IMR-90 (cell line): ENCODE measurements at places on chromosomes 5 and 9.
A peak's percentile ranks its signal among the peaks of the same experiment; 100 is the strongest.

- no peak overlapping the region for H3K4me3 ChIP-seq
- H3K4me1 ChIP-seq = no peaks in the 10 kb centered on the region
- no peak for DNase-seq
Measured at GRCh38 chr9:68739621-68740174, 34.7 kb downstream of the PIP5K1B start.

DNA sequence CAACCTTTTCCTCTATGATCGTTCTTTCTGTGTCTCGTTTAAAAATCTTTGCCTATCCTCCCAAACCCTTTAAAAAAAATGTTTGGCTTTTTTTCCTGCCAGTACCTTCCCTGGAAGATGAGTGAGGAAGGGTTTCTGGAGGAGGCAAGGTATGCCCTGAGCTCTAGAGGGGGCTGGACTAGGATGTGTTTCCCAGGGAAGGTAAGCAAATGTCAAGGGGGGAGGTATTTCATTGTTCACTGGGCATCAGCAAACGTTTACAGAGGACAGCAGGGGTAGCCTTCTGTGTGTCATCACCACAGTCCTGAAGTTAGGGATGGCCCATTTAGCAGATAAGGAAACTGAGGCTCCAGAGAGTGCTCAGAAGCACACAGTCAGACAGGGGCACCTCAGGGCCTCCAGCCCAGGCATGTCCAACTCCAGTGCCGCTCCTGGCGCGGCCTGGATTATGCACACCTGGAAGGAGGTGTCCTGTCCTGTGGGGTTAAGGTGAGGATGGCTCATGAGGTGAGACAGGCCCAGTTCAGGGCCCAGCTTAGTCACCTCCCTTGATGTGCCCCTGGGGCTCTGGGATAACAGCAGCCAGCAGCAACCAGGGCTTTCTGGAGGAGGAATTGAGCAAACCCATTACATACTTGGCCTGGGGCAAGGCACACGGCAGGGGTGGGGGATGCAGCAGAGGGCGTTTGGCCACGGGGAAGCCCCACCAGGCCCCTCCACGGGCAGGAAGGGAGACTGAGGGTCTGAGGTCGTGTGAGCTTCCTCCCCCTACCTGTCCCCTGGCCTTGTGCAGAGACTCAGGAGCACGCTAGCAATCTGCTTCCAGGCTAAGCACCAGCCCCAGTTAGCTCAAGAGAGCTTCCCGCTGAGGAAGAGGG lies 100.3 kb upstream of the LMX1B start:
- no peak overlapping the region for H3K4me3 ChIP-seq
- H3K4me1 ChIP-seq = peaks cover 2% of the 10 kb centered on the region; the same call in 1 of the 2 replicates
- H3K27ac ChIP-seq = no peak overlapping the region

GRCh38 chr9:121452085-121452484 lies 47.6 kb downstream of the GGTA1 start:
- peaks cover 51% of the 10 kb centered on the region for H3K27me3 ChIP-seq
- no peak for DNase-seq
- H3K4me3 ChIP-seq = no peak overlapping the region
- H3K36me3 ChIP-seq = no peaks in the 10 kb centered on the region
- H3K4me1 ChIP-seq = peaks cover 2% of the 10 kb centered on the region; the same call in 1 of the 2 replicates

DNA sequence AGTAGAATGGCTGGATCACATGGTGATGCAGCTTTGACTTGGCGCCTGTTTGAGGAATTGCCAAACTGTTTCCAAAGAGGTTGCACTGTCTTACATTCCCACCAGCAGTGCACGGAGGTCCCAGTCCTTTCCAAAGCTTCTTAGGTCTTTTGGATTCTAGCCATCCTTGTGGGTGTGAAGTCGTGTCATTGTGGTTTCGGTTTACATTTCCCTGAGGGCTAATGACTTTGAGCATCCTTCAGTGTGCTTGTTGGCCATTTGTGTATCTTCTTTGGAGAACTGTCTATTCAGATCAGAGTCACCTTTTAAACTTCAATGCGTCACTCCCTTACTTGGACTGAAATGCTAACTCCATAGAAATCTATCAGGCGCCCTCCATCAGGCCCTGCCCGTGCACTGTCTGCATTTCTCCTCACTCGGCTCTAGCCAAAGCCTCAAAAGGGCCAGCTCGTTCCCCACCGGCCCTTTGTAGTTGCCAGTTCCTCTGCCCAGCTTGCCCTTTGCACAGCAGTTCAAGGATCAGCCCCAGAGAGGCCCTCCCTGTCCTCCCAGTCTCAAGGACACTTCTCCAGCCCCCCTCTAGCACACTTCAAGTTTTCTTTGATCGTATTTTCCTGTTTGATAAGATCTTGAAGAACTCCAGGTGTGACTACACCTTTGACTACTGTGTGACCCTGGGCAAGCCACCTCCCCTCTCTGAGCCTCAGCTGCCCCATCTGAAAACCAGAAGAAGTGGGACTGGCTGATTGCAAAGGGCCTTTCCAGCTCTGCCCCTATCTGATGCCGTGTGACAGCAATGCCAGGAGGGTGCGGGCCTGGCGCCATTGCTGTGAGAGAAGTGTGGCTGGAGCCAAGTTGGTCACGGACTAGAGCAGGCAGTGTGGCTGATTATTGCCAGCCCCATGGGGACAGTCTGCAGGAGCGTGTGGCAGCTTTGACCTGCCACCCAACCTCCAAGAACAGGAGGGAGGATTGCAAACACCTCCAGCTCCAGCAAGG lies 5.6 kb downstream of the HRH2 start:
- H3K27me3 ChIP-seq = peaks cover 3% of the 10 kb centered on the region; the same call in 1 of the 2 replicates
- H3K27ac ChIP-seq = no peak overlapping the region
- H3K36me3 ChIP-seq = no peaks in the 10 kb centered on the region
- no peaks in the 10 kb centered on the region for H3K4me1 ChIP-seq

- no peaks in the 10 kb centered on the region for H3K36me3 ChIP-seq
- H3K4me3 ChIP-seq = no peak overlapping the region
- H3K27ac ChIP-seq = no peak overlapping the region
- H3K27me3 ChIP-seq = no peaks in the 10 kb centered on the region
- peaks cover 13% of the 10 kb centered on the region for H3K4me1 ChIP-seq
- DNase-seq = no peak
Measured at GRCh38 chr5:149441986-149442385, 62.9 kb upstream of the IL17B start.

- no peaks in the 10 kb centered on the region for H3K36me3 ChIP-seq
- no peak for DNase-seq
- H3K4me3 ChIP-seq = no peak overlapping the region
Measured at GRCh38 chr5:148748702-148749392, 77.6 kb upstream of the ADRB2 start.

DNA sequence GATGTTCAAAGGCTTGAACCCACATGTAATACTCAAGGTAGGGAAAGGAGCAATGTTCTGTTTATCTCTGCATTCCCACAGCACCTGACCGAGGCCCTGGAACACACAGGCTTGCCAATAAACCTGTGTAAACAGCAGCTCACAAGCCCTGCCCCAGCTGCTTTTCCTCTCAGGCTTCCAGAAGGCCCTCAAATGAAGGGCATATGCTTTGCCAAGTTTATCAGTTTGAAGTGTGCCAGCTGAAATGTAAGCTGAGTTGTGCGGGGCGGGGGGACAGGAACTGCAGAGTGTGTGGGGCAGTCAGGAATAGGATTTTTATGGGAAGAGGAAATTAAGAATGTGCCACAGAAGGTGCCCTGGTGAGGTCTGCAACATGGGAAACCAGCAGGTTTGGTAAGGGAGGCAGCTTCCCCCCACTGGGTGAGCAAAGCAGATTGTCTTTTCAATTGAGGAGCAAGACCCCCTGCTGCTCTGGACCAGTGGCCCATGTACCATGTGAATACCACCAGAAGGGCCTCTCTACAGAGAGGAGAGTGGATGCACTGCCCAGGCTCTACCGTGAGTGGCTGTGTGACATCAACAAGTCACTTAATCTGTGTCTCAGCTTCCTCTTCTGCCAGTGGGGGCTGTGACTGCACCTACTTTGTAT lies 194.8 kb downstream of the SPOCK1 start:
- peaks cover 4% of the 10 kb centered on the region; the same call in 1 of the 2 replicates for H3K4me1 ChIP-seq
- no peaks in the 10 kb centered on the region for H3K27me3 ChIP-seq
- no peak for DNase-seq

DNA sequence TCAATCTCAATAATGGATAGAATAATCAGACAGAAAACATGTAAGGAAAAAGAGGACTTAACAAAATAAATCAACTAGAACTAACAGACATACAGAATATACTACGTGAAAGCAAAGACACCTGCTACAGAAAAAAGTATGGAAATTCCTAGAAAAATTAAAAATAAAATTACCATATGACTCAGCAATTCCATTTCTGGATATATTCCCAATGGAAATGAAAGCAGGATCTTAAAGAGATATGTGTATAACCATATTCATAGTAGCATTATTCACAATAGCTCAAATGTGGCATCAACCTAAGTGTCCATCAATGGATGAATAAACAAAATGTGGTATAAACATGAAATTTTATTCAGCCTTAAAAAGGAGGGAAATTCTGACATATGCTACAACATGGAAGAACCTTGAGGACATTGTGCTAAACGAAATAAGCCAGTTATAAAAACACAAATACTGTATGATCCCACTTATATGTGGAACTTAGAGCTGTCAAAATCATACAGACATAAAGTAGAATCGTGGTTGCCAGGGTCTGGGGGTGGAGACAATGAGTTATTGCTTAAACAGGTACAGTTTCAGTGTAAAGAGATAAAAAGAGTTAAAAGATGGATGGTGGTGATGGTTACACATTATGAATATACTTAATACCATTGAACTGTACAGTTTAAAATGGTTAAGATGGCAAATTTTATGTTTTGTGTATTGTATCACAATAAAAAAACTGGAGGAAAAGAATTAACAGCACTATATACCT lies 6.9 kb downstream of the PLAA start:
- DNase-seq = no peak
- H3K4me1 ChIP-seq = peaks cover 3% of the 10 kb centered on the region; the same call in 1 of the 2 replicates
- peaks cover 4% of the 10 kb centered on the region for H3K36me3 ChIP-seq
- H3K27ac ChIP-seq = no peak overlapping the region

GRCh38 chr9:112408819-112409218 lies 28.9 kb downstream of the HSDL2 start:
- no peaks in the 10 kb centered on the region for H3K27me3 ChIP-seq
- peaks cover 14% of the 10 kb centered on the region for H3K36me3 ChIP-seq
- peaks cover 9% of the 10 kb centered on the region for H3K4me1 ChIP-seq
- no peak for DNase-seq

- no peak overlapping the region for H3K4me3 ChIP-seq
- peaks cover 10% of the 10 kb centered on the region for H3K4me1 ChIP-seq
- no peaks in the 10 kb centered on the region for H3K36me3 ChIP-seq
- DNase-seq = no peak
- H3K27me3 ChIP-seq = no peaks in the 10 kb centered on the region
- H3K27ac ChIP-seq = peak overlapping the region; percentile 89
Measured at GRCh38 chr5:108560166-108560565, 178.3 kb upstream of the FBXL17 start.

DNA sequence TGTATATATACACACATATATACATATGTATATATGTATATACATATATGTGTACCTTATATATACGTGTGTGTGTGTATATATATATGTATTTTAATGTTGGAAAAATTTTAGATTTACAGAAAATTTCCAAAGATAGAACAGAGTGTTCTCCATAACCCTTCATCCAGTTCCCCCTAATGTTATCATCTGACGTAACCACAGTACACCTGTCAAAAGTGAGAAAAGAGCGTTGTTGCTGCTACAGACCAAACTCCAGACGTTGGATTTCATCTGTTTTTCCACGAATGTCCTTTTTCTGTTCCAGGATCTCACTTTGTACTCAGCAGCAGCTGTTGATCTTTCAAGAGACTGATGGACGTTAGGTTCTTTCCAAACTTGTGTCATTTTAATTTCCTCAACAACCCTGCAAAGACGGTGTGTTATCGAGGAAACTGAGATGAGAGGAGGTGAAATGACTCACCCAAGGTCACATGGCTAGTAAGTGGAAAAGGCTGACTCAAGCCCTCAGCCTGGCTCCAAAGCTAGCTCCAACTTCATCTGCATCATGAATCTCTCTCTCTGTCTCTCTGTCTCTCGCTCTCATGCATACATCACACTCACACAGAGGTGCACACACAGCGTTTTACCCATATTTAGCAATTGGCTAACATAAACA lies 17.0 kb upstream of the NTNG2 start:
- H3K36me3 ChIP-seq = no peaks in the 10 kb centered on the region
- H3K27me3 ChIP-seq = peaks cover 72% of the 10 kb centered on the region
- H3K4me3 ChIP-seq = no peak overlapping the region
- no peak overlapping the region for H3K27ac ChIP-seq
- H3K4me1 ChIP-seq = 0 out of 2 replicates have a peak, but pooled peaks cover 5% of the 10 kb centered on the region

DNA sequence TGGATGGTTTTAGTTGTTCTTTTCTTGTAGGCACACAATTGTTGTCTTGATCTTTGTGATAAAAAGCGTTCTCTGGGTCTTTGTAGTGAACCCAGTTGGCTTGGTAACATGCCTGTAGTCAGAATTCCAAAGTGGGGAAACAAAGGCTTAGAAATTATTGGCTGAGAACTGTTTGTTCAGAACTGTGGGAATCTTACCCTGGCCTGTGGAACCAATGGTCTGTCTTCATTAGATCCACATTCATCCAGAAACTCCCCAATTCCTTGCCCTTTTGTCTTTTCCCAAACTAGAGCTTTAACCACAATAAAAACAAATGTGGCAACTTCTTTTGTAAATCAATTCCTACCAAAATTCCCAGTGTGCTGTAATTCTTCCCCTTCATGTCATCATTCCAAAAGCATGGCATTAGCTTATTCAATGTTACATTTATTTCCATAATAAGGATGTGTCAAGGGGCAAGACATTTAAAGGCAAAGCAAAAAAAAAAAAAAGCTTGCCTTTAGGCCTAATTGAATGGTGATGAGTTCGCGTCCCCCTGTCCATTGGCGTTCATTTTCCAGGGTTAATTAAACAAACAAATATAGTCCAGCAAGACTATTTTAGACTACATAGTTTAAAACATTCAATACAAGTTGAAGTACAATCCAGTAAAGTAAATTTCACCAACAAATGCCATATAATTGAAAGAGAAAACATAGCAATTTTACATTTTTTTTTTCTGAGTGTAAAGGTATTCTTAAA lies 249.8 kb upstream of the ZNF608 start:
- DNase-seq = peak; percentile 47
- H3K27me3 ChIP-seq = no peaks in the 10 kb centered on the region
- peaks cover 13% of the 10 kb centered on the region for H3K4me1 ChIP-seq
- peak overlapping the region; percentile 56; the same call in 1 of the 2 replicates for H3K27ac ChIP-seq

- no peaks in the 10 kb centered on the region for H3K36me3 ChIP-seq
- H3K27me3 ChIP-seq = no peaks in the 10 kb centered on the region
- no peaks in the 10 kb centered on the region for H3K4me1 ChIP-seq
Measured at GRCh38 chr9:78830301-78830700, 533.4 kb downstream of the PSAT1 start.

- H3K27ac ChIP-seq = no peak overlapping the region
- no peak overlapping the region for H3K4me3 ChIP-seq
- no peaks in the 10 kb centered on the region for H3K27me3 ChIP-seq
- DNase-seq = no peak
- peaks cover 40% of the 10 kb centered on the region for H3K36me3 ChIP-seq
Measured at GRCh38 chr5:172059661-172060100, 53.2 kb upstream of the FBXW11 start.

GRCh38 chr9:92988215-92988768 lies 41.0 kb downstream of the FGD3 start:
- H3K27me3 ChIP-seq = no peaks in the 10 kb centered on the region
- no peak for DNase-seq
- no peaks in the 10 kb centered on the region for H3K36me3 ChIP-seq
- H3K4me3 ChIP-seq = no peak overlapping the region
- no peaks in the 10 kb centered on the region for H3K4me1 ChIP-seq
